Ovary (tissue), 10 donors: ENCODE measurements at places on chromosomes 7 and 10. TPM values are rescaled to one million over a fixed set of nuclear protein-coding genes. Genes with fewer than 3 reads are reported as not detected.

Gene SH2D4B
- 0.10 TPM for total RNA-seq

DNA sequence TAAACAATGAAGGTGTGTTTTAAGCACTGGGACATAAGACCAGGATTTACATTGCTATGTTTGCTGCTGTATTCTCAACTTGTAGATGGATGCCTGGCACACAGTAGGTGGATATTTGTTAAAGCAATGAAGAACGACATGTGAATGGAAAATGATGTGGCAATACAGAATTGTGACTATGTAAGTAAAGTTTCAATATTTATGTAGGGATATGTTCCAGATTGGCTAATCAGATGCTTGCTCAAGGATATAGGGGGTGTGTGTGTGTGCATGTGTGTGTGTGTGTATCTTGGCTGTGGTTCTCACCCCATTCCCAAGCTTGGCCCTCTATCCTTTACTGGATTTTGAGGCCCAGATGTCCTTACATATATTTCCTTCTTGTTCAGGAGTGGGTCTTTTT, 42.7 kb upstream of the LAMB1 start:
- no peaks in the 10 kb centered on the region for H3K27me3 ChIP-seq
- no peak overlapping the region for H3K27ac ChIP-seq
- H3K4me1 ChIP-seq: no peaks in the 10 kb centered on the region
- H3K4me3 ChIP-seq: no peak overlapping the region
- DNase-seq: no peak

DNA sequence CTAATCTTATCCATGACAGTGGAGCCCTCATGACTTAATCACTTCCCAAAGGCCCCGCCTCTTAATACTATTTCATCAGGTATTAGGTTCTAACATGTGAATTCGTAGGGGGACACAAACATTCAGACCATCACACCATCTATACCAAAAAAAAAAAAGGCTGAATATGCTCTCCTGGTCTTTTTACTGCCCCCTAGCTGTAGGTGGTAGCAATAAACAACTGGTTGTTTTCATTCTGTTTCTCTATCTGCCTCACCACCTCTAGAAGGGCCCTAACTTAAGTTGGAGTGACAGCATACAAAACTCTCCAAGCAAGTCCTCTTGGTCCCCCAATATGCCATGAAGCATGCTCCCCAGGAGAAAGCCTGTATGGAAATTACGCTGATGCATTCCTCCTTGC, 94.1 kb downstream of the GRM8 start:
- DNase-seq: no peak
- H3K4me1 ChIP-seq: no peaks in the 10 kb centered on the region
- H3K4me3 ChIP-seq: no peak overlapping the region
- no peaks in the 10 kb centered on the region for H3K27me3 ChIP-seq
- H3K36me3 ChIP-seq: no peaks in the 10 kb centered on the region
- no peak overlapping the region for H3K27ac ChIP-seq

DNA sequence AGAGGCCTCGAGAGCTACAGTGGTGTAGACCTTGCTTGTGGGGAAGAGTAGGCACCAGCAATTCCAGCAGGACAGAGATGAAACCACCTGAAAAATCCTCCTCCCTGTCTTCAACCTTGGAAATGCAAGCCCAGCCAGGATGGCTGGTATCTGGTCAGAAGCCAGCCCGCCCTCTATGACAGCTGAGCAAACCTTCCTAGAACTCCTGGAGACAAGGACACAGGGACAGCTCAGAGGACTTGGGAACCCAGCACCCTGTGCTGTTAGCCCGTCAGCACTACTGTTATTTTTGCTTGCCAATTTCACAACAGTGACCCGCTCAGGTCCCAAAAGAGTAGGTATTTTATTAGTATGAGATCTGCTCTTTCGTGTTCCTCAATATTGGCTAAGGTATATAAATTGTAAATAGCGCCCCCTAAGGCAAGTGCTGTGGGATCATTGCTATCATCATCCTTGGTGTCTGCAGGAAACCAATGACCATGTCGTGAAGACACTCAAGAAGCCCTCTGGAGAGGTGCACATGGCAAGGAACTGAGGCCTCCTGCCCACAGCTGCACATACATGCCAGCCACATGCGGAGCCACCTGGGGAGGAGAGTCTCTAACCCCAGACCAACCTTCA, 156.5 kb upstream of the CHST15 start:
- DNase-seq: no peak
- no peaks in the 10 kb centered on the region for H3K4me1 ChIP-seq
- H3K36me3 ChIP-seq: no peaks in the 10 kb centered on the region
- no peak overlapping the region for H3K27ac ChIP-seq
- H3K4me3 ChIP-seq: no peak overlapping the region
- no peaks in the 10 kb centered on the region for H3K27me3 ChIP-seq

DNA sequence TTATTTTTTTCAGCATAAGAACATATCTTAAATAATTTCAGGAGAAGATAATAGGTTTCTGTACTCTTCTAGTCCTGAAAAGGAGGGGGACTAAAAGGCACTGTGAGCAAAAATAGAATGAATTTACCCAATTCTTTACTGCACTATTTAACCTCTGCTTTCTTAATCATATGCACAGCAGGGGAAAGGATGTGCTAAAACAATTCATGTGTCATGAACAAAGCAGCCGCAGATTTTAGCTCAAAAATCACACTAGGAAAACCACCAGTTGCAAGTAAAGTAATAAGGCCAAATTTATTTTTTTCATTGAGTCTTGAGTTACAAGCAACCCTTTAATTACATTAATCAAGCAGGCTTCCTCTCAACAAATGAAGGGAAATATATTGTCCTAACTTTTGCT, 80.1 kb downstream of the CABCOCO1 start:
- H3K4me1 ChIP-seq: no peaks in the 10 kb centered on the region
- no peak overlapping the region for H3K27ac ChIP-seq
- H3K36me3 ChIP-seq: no peaks in the 10 kb centered on the region
- no peak for DNase-seq
- no peak overlapping the region for H3K4me3 ChIP-seq
- H3K27me3 ChIP-seq: no peaks in the 10 kb centered on the region

DNA sequence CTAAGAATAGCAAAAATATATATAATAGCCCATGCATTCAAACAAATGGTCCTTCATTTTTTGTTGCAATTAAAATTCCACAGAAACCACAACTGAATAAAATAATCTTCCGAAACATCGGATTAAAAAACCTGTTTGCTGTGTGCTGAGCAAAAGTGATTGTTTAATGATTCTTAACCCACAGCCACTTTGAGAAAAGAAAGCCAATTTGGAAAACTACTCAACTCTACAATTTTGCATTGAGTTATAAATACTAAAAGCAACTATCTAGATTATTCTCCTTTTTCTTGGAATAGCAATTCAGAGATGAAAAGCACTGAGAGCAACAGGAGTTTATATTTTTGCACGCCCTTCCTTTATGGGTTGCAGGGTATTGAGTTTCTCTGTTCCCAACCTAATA, 8.0 kb downstream of the ADRB1 start:
- no peak overlapping the region for H3K27ac ChIP-seq
- no peak overlapping the region for H3K4me3 ChIP-seq
- H3K27me3 ChIP-seq: no peaks in the 10 kb centered on the region
- no peaks in the 10 kb centered on the region for H3K36me3 ChIP-seq
- no peaks in the 10 kb centered on the region for H3K4me1 ChIP-seq

DNA sequence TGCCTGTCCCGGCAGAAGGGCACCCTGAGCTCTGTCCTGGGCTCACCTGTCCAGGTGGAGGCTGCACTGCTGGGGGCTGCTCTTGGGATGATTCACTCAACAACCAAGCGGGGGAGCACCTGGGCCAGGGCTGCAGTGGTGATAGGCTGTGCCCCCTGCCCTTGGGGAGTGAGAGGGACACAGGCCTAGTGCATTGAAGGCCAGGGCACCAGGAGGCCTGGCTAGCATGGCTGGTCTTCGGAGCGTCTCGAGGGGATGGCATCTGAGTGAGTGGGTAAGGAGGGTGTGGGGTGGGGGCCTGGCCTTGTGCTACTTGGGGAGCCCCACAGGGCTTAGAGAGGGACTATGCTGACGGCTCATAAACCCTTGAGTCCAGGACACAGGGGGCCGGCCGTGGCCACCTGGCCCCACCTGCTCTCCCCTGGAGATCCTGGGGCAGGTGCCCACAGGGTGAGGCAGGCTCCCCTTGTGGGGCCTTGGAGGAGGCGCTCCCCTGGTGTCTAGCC, 3.1 kb downstream of the PWWP2B start:
- H3K4me1 ChIP-seq: peaks cover 11% of the 10 kb centered on the region
- H3K36me3 ChIP-seq: no peaks in the 10 kb centered on the region
- no peaks in the 10 kb centered on the region for H3K27me3 ChIP-seq

DNA sequence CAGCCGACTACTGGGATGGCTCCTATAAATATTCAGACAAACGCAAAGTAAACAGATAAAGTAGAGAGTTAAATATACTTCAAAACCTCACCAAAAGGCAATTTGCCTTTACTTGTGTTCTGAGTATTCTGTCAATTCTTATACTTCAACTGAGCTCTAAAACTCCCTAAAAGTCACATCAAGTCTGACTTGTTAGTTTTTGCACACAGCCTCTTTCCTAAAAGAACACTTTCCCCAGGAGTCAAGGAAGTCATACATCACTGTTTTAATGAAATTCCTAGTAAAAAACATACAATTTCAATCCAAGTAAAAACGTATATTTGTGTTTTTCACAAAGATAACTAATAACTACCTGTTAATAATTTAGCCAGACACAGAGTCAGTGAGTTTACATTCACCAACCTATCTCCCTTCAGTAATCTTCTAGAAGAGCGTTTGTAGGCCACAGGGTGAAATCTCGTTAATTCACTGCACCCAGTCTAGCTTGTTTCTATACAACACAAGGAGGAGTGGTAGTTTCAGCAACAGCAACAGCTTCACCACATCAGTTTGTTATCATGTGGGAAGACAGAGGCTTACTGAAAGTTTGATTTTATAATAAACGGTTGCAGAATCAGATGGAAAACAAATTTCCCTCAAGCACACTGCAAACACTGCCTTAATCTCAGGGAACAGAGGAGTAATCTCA, 2.7 kb downstream of the COBL start:
- no peaks in the 10 kb centered on the region for H3K36me3 ChIP-seq
- H3K27me3 ChIP-seq: no peaks in the 10 kb centered on the region
- no peak overlapping the region for H3K4me3 ChIP-seq
- no peaks in the 10 kb centered on the region for H3K4me1 ChIP-seq
